ENCODE measurements at places on chromosomes 16 and 17. TPM values are rescaled to one million over a fixed set of nuclear protein-coding genes. Genes with fewer than 3 reads are reported as not detected.
A peak's percentile ranks its signal among the peaks of the same experiment; 100 is the strongest.

The C16orf96 gene
- 0.50 TPM for total RNA-seq

DNA sequence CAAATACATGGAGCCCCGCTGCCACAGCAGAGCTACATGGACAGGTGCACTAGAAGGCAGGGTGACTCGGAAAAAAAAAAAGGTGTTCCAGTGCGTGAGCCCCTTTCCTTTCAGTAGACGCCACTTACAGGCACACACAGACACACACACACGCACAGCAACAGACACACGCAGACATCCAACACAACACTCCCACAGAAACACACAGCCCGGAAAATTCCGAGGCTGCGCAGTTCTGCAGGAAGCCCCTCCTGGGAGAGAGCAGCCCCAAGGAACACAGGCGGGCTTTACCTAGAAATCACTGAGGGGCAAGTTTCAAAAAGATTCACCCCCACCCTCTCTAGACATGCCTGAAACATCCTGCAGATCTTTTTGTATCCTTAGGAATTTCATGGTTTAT is 136.0 kb upstream of the WSB1 start:
- no peak overlapping the region for H3K4me3 ChIP-seq
- no peaks in the 10 kb centered on the region for H3K36me3 ChIP-seq
- no peaks in the 10 kb centered on the region for H3K4me1 ChIP-seq
- no peaks in the 10 kb centered on the region for H3K27me3 ChIP-seq

The HSD11B2 gene
- 3.0 TPM for total RNA-seq

DNA sequence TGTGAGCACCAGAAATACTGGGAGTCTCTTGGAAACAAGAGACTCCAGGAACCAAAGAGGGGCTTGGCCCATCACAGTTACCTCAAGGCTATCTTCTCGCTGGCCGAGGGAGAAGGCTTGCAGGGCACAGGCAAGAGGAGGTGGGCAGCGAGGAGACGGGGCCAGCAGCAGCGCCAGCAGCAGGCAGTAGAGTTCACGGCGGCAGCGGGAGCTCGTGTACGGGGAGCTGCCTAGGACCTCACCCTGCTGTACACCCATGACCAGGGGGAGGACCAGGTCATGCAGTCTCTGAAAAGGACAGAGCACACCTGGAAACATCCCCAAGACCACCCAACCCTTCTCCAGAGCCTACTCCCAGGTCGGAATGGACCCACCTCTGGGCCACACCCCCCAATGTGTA is 30.8 kb downstream of the PELP1 start:
- no peaks in the 10 kb centered on the region for H3K4me1 ChIP-seq
- H3K27me3 ChIP-seq: no peaks in the 10 kb centered on the region
- H3K4me3 ChIP-seq: no peak overlapping the region

The CCL8 gene
- 0.89 TPM for total RNA-seq

DNA sequence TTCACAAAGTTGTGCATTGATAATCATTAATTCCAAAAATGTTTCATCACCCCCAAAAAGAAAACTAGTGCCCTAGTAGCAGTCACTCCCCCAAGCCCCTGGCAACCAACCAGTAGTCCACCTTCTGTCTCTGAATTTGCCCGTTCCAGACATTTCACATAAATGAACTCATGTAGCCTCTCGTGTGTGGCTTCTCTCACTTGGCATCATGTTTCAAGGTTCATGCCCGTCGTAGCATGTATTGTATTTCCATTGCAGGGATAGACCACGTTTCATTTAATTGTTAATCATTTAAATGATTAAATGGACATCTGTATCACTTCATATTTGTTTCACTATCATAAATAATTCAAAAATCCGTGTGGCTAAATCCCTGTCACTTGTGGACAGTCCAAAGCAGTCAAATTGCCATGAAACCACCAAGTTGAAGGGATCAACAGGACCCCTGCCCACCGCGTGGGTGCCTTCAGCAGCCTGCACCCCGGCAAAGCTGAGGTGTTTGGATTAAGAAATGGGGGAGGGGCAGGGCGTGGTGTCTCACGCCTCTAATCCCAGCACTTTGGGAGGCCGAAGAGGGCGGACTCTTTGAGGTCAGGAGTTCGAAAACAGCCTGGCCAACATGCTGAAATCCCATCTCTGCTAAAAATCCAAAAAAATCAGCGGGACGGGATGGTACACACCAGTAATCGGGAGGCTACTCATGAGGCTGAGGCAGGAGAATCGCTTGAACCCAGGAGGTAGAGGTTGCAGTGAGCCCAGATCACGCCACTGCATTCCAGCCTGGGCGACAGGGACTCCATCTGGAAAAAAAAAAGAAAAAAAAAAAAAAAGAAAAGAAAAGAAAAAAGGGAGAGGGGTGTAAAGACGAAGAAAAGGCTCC is 8.7 kb upstream of the FLYWCH2 start:
- H3K27me3 ChIP-seq: peaks cover 3% of the 10 kb centered on the region
- H3K27ac ChIP-seq: no peak overlapping the region
- no peaks in the 10 kb centered on the region for H3K36me3 ChIP-seq
- no peak for DNase-seq
- H3K4me3 ChIP-seq: no peak overlapping the region
- H3K4me1 ChIP-seq: no peaks in the 10 kb centered on the region

DNA sequence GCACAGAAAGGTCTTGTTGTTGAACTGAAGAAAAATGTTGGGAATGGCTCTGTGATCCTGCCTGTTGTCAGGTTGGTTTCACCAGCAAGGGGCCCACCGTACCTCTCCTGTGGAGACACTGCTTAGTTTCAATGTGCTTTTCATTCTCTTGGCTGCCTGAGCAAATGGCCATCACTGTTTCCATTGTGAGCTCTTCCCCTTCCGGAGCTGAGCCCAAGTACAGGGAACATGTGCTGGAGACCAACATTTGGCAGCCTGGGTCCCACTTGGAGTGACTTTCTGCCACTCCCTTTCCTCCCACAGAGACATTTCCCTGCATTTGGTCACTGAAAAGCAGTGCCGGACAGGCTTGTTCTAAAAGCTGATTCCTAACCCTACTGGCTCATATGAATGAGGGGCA is 23.1 kb downstream of the GABARAPL2 start:
- peak; percentile 62 for DNase-seq
- H3K4me1 ChIP-seq: peaks cover 26% of the 10 kb centered on the region
- no peaks in the 10 kb centered on the region for H3K27me3 ChIP-seq
- no peak overlapping the region for H3K4me3 ChIP-seq
- peaks cover 9% of the 10 kb centered on the region for H3K36me3 ChIP-seq

- H3K4me3 ChIP-seq: no peak overlapping the region
- no peaks in the 10 kb centered on the region for H3K27me3 ChIP-seq
- no peaks in the 10 kb centered on the region for H3K4me1 ChIP-seq
- H3K27ac ChIP-seq: no peak overlapping the region
- H3K36me3 ChIP-seq: no peaks in the 10 kb centered on the region
Observed at GRCh38 chr17:52276381-52277008, 118.0 kb upstream of the CA10 start.

- H3K4me1 ChIP-seq: peaks cover 26% of the 10 kb centered on the region
- DNase-seq: no peak
- H3K36me3 ChIP-seq: no peaks in the 10 kb centered on the region
- H3K27me3 ChIP-seq: peaks cover 15% of the 10 kb centered on the region
- H3K27ac ChIP-seq: no peak overlapping the region
Observed at GRCh38 chr16:1079341-1079740, 6.8 kb downstream of the SSTR5 start.

The KRTAP1-1 gene
- total RNA-seq: not detected

The CSH1 gene
- total RNA-seq: 18.1 TPM

The KRT32 gene
- total RNA-seq: not detected
